Hepatocyte (in vitro differentiated cells): ENCODE measurements at places on chromosomes 11 and 22.

- no peak for DNase-seq
These were observed 77.6 kb upstream of the RTL6 start for GRCh38 chr22:44575381-44576268.

- DNase-seq = peak; percentile 68
These were observed 54.6 kb downstream of the SPECC1L start for GRCh38 chr22:24325105-24325757.

DNA sequence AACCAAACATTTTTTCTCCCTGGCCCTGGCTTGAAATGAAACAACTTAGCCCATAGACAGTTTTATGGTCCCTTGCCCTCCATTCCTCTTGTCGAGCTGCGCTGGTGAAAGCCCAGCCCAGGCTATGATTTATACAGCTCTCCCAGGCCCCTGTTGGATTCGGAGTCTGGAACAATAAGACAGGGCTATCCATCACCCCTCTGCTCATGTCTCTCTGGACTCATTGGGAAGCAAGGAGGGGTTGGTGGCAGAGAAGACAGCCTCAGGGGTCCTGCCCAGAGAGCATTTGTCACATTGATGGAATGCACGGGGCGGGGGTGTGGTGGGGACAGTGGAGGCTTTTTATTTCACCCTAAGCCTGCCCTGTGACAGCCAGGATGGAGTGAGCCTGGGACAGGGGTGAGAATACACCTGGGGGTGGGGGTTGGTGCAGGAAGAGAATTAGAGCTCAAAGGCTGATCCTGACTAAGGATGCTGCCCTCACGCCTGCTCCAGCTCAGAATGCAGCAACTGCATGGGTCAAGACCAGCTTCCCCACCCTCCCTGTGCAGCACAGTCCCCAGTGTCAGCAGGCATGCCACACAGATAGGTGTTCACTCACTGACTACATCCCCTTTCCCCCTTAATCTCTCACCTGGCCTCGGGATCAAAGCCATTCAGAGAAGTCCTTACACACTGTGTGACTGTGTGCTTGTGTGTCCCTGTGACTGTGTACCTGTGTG lies 10.0 kb upstream of the PKNOX2 start:
- DNase-seq = no peak

DNA sequence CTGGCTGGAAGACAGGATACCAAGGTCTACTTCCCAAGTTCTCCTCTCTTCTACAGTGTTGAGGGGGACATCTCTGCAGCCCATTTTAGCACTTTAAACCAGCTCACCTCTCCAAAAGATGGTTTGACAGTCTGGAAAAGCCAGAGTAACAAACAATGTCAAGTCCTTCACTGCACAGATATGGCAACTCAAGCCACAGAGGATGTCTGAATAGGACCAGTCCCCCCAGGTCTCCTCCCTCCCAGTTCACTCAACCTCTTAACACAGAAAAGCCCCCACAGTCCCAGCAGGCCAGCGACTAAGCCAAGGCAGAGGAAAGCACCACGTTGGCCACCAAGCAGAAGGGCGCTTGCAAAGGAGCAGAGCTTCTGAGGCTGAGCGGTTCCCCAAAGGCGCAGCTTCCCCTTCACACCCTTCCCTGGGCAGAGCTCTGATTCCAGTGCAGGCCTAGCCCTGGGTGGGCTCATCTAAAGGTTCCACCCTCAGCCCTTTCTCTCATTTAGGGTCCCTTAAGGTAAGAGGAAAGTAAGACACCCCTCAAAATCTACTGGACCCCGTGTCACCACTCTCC lies 62.7 kb downstream of the PAK1 start:
- DNase-seq = peak; percentile 11

GRCh38 chr11:119852741-119853140 lies 123.7 kb upstream of the NECTIN1 start:
- DNase-seq = no peak

GRCh38 chr11:65354265-65355012 lies at the start of gene TIGD3:
Gene TIGD3, plus strand, starts transcription at chr11:65354751. Its CDS starts 1,058 bp downstream, at chr11:65355809.
- peak; percentile 98 for DNase-seq

DNA sequence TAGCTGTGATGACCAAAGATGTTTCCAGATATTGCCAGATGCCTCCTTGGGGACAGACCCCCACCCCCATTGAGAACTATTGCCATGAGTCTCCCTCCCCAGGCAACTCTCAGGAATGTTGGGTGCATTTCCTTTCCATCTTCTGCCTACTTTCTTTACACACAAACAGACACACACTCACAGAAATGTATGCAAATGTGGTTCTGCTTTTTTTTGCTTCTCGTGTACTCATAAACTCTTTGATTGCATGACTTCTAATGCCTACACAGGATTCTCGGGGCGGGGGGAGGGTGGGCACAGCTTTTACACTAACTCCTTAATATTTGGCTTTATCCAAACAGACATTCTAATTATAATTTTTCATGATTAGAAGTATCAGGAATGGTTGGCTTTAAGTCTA lies 53.3 kb upstream of the SUSD2 start:
- no peak for DNase-seq

- no peak for DNase-seq
These were observed 10.2 kb downstream of the VSTM5 start for GRCh38 chr11:93840180-93840579.

- no peak for DNase-seq
These were observed 27.9 kb downstream of the PIWIL4 start for GRCh38 chr11:94595076-94595475.
